ENCODE measurements at places on chromosomes 1 and 21.
A peak's percentile ranks its signal among the peaks of the same experiment; 100 is the strongest.

- DNase-seq: no peak
Measured at GRCh38 chr1:2856676-2857375, 55.3 kb upstream of the TTC34 start.

DNA sequence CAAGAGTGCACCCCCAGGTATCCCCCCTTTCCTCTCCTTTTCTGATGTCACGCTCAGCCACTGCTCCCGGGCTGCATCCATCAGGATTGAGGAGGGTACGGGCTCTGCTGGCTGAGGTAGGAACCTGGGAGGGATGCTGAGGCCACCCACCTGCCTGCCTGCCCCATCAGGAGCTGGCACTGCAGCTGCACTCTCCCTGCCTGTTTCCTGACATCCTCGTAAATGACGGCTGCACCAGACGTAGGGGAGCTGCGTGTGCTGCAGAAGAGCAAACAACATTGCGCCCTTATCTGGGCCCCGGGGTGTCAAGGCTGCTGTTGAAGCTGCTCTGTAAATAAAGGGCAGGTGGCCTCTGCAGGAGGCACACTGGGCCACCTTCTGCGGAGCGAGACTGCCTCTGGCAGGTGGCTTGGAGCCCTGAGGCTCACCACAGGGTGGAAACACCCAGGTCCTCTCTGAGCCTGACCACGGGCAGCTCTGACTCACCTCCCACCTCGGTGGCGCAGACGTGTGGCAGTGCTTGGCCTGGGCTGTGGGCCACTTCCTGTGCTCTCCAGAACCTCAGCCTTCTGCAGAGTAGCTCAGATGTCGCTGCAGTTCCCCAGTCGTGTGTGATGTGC, 30.9 kb downstream of the SNAP47 start:
- DNase-seq: no peak

GRCh38 chr1:156638189-156638985, 3.5 kb upstream of the BCAN start:
- no peak for DNase-seq

DNA sequence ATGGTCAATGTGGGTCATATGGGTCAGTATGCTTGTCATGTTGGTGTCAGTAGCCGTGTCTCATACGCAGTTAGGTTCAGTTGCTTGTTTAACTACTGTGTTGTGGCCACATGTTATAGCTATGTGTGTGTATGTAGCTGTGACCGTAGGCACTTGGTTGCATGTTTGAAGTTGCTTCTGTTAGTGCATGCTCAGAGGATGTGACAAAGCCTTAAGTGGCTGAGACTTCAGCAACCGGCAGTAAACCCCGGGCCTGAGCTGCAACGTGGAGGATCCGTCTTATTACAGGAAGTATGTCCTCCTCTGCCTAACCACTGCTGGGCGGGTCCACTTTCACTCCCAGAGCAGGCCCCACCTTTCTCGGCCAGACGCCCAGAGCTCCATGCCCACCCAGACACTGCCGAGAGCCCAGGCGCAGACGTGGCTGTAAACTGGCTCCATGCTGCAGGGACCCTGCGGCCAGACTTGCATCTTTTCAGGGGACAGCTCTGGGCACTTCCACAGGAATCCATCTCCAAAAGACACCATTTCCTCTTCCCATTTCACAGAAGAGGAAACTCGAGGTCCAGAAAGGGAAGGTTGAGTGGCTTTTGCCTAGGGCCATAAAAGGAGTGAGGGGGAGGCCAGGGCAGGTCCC, 2.2 kb downstream of the TCEA3 start:
- peak; percentile 54 for DNase-seq

DNA sequence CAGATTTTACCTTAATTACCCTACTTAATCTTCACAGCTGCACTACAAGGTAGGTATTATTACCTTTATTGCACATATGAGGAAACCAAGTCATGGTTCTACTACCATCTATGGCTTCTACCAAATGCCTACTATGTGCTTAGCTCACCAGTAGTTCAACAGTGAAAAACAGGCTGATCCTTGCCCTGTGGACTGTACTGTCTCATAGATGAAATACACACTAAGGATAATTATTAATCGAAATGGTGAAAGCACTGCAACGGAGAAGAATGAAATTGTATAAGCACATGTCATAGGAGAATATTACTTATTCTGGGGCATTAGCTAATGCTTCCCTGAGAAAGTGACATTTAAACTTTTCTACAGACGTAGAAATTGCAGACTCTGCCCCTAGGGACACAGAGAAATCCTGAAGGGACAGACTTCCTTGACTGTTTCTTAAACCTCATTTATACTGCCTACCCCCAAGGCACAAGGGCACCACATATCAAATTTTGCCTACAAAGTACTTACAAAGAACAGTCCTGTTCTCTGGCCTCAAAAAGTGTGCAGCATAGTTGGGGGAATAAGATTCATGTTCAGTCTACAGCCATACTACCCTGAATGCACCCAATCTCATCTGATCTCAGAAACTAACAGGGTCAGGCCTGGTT, 148.4 kb upstream of the ZC3H11B start:
- no peak for DNase-seq

- no peak for DNase-seq
Measured at GRCh38 chr1:237713916-237714315, 176.8 kb downstream of the ZP4 start.

DNA sequence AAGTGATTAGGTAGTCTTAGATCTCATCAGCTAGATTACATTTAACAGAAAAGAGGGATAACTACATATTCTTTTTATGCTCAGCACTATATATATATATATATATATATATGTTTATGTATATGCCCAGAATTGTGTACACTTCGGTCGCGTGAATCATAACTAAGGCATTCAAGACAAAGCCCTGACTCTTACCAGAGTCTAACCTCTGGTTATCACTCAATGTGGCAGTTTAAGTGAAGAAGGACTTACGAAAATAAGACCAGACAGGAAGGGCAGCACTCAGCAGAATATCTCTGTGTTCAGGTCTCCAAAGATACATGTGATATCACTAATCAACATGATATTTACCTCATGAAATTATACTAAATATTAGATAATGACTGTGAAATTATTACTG, 1326.7 kb downstream of the MRPL39 start:
- no peak for DNase-seq

DNA sequence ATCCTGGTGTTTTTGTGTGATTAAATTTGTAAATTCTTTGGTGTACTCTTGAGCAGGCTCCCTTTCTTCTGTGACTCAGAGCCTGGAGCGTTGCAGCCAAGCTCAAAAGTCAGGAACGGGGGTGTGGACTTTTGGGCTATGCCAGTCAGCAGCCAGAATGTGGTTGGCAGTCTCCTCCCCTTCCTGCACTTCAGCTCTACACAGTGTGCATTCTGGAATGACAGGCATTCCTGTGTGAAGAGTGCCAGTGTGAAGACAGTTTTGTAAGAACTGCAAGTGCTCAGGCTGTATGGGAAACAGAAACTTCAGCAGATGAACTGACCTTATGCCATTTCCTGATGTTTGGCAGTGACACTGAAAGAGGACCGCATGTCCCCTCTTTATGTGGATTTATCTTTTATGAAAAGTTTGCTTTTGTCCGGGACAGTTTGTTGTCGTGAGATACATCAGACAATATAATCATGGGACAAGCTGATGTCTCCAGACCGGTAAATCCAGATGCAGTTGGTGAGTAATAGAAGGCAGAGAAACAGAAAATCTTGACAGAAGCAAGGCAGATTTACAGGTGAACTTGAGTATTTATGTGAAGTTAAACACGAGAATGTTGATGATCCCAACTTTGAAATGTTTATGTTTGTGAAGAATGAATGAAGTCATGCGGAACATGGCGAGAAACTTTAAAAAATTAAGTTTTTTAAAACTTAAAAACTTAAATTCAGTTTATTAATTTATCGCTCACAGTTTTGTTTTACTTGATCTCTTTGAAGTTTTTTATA, 67.7 kb upstream of the RCC1 start:
- DNase-seq: no peak

- no peak for DNase-seq
Measured at GRCh38 chr1:65230731-65231481, 78.4 kb upstream of the DNAJC6 start.

GRCh38 chr1:211158866-211159265, 24.9 kb upstream of the KCNH1 start:
- no peak for DNase-seq
